ENCODE measurements at places on chromosomes 5 and 9.
A peak's percentile ranks its signal among the peaks of the same experiment; 100 is the strongest.

DNA sequence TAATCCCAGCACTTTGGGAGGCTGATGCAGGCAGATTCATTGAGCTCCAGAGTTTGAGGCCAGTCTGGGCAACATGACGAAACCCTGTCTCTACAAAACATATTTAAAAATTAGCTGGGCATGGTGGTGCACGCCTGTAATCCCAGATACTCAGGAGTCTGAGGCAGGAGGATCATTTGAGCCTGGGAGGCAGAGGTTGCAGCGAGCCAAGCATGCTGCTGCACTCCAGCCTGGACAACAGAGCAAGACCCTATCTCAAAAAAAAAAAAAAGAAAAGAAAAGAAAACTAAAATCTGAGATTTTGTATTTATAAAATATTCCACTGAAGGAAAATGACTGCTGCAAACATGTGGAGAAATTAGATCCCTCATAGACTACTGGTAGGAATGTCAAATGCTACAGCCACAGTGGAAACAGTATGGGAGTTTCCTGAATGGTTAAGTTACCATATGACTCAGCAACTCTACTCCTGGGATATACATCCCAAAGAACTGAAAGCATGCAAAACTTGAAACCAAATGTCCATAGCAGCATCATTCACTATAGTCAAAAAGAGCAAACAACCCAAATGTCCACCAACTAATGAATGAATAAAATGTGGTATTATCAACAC is 106.1 kb downstream of the UBAP2 start:
- DNase-seq = no peak

DNA sequence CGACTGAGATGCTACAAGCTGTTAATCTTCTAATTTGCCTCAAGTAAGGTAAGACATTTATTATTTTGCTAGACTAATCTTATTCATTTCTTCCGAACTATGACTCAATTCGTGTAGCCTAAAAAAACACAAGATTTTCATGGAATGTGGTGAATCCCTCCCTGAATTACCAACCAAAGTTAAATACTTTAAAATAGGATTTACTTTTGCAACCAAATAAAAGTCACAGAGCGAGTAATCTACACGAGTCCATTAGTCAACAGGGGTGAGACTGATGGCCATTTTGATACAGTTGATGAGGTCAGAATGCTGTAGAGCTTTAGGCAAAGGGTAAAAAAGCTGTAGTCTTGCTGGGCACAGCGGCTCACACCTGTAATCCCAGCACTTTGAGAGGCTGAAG is 13.1 kb upstream of the BNC2 start:
- no peak for DNase-seq

DNA sequence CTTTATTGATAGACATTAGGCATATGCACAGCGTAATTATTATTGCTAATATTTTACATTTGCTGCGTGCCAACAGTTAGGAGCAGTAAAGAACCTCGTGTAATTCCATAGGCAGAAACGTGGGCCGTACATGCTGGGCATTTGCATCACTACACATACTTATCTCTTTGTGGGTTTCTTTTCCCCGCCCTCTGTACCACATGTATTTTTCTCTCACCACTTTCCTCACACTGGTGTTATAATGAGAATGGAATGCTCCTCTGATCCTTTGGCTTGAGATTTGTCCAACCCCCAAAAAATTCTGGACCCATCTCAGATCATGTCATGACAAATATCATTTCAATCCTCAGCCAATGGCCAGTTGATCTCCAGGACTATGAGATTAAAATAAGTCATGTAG is 1952.6 kb upstream of the WWC1 start:
- no peak for DNase-seq

- no peak for DNase-seq
Observed at GRCh38 chr9:118367383-118367782, 663.2 kb downstream of the TLR4 start.

- no peak for DNase-seq
Observed at GRCh38 chr5:98999631-99000030, 70.8 kb upstream of the CHD1 start.

- no peak for DNase-seq
Observed at GRCh38 chr5:113217619-113218184, 217.1 kb downstream of the TSSK1B start.

GRCh38 chr9:31415164-31415563 is 969.3 kb upstream of the ACO1 start:
- DNase-seq = no peak

DNA sequence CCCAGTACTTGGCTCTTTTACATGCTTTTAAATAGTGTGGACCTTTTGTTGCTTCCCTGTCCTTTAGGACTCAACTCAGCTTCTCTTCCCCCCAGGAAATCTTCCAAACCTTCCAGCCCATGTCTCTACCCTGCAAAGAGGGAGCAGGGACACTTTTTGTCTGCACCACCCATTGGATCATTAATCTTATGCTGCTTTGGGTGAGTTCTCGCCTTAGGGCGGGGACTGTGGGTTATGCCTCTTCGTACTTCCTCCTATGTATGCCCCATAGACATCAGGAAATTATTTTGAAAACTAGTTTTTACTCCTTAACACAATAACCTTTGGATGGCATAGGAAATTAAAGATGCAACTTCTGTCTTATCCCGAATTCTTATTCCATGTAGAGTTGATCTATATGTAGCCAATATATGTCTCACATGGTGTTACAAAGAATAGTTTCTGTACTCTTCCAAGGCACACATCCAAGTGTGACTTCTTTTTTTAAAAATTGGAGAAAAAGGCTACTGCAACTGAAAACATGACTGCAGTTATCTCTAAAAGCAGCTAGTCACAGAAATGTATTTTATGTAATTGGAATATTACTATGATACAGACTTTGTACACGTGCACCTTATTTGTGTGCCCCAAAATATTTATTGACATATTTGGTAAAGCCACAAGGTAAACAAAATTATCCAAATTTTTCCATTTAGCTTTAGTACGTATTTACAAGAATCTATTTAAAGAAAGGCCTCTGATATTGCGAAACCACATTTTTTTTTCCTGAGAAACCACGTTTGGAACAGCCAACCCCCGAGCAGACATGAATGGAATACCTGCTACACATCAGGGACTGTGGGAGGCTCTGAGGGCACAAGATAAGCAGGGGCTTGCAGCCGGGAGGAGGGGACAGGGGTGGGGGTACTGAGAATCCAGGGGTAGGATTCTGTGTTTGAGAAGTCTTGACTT is 133.6 kb downstream of the WDR41 start:
- no peak for DNase-seq

DNA sequence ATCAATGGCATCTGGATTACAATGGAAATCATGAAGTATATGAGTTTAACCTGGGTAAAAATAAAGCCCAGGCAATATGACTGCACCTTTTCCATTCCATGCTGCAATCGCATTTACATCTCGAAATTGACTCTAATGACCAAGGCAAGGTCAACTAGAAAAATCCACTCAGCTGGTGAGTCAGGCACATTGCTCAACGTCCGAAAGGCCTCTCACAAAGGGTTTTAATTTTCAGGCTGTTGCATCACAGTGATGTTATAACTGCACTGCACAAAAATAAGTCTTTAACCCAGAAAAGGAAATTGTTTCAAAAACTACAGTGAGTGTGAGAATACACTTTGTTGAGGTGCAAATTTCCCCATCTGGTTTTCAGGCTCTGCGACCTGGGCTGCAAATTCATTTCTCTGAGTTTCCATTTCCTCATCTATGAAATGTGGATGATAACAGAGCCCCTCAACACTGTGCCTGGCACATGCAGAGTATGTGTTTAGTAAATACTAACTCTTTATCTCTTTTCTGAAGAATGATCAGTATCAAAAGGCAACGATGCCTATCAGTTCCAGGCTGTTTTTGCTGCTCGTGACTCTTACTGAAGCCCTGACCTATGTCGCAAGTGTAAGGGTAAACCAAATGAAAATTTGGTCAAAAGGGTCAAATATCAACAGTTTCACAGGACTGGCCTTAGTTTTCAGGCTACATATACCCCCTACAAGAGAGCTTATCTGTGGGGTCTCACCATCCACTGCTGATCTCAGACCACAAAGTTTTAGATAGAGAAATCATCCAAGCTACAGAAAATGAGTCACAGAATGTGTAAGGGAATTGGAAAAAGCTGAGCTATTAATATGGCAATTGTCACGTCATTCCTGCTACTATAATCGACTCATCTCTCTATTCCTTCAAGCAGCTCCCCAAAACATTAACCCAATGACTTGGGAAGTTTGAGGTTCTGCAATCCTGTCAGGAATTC is 4.1 kb downstream of the NFIL3 start:
- peak; percentile 11 for DNase-seq

DNA sequence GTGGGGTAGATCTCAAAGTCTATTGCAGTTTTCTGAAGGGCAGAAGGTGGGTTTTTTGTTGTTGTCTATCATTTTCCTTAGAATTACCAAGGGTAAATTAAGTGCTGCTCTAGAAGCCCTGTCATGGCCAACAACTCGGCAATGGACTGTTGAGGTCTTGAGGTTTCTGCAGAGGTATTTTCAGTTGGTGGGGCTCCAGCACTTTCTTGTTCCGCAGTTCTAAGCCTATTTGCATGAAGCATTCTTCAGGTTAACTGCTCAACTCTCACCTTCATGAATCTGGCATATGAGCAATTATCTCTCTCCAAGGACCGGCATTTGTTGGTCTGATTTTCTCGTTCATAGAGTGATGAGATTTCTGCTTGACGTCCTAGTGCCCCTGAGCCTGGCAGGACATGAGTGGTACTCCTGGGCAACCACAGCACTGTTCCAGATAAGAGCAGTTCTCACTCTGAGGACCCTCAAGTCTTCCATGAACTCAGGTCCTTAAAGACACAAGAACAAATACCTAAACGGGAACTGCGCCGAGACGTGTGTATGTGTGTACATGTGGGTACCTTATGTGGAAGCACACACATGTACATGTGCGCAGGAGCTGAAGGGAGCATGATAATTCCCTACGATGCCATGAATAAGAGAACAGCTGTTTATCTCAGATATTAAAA is 544.5 kb downstream of the CSNK1G3 start:
- DNase-seq = no peak

- no peak for DNase-seq
Observed at GRCh38 chr5:165459232-165459631, 1953.8 kb downstream of the MAT2B start.

DNA sequence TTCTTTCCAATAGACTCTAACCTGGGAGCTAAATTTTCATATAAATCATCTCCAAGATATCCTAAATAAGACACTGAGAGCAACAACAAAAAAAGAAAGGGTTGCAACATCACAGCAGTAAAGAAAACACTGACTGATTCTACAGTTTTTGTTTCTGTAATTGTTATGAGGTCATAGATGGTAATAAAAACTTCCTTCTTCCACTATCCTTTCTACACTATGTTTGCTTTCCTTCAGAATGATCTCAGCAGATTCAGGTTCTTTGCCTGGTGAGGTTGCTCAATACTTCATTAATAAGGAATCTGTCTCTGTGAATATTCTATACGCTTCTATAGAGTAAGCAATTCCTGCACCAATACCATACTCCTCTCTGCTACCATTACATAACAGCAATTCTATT is 835.6 kb upstream of the GRAMD2B start:
- no peak for DNase-seq

DNA sequence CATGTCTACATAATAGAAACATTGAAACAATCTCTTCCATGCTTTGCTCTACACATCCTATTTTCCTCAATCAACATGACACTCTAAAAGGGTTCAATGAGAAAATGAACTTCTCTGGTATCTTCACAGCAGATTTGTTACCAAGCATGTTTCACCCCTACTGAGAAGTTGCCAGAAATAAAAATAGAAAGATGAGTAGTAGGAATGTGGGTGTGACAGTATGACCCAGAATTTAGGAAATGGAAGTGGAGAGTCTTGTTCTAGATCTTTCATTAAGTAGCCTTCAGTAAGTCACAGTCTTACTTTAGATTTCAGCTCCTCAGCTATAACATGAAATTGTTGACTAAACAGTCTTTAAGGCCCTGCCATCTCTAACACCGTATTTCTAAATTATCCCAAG is 581.8 kb downstream of the EFNA5 start:
- no peak for DNase-seq

GRCh38 chr5:80216753-80217596 is 38.9 kb downstream of the SERINC5 start:
- DNase-seq = no peak

DNA sequence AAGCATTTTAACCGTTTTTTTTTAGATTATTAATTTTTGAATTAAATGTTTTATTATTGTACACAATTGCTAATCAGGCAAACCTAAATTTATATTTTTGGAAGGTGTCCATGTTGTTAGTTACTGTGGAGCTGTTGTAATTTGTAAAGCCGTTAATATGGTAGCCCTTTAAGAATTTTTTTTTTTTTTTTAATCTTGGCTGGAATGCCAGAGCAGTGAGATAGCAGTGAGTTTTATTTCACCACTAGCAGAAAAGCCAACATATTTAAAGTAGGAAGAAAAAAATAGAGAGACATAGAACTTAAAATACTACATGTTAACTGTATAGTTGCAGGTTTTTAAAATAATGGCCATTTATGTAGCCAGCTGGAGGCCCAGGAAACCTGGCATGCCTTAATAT is 35.3 kb upstream of the RNF20 start:
- no peak for DNase-seq

DNA sequence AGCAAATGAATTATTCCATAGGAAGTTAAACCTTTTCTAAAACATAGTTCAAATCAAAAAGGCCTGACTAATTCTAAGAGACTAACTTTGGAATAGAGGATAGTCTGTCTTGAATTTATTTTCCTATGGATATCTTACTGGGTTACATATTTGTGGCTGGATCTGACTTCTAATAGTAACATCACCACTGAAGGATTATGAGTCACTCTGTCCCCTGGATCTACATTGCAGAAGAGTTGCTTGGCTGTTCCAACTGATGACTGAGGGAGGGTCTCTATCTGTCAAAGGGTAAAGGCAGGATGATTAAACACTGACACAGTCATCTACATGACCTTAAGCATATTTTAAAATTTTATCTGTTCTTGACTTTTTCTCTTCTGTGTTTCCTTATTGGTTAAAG is 119.6 kb upstream of the FST start:
- no peak for DNase-seq

DNA sequence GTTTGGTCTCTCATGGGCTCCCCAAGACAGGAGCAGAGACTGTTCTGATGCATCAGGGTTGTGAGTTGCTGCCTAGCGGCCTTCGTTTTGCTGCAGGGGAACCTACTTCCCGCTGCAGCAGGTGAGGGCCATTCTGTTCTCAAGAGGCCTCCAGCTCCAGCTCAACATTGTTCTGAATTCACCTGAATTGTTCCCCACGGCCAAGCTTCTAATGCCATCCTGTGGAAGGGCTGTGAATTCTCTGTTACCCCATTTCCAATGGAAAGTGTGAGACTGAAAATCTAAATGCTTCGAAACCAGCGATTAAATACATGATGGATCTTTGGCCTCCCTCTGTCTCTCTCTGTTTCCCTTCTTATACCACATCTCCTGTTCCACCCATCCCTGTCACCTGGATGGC is 349.1 kb upstream of the DAP start:
- DNase-seq = no peak

DNA sequence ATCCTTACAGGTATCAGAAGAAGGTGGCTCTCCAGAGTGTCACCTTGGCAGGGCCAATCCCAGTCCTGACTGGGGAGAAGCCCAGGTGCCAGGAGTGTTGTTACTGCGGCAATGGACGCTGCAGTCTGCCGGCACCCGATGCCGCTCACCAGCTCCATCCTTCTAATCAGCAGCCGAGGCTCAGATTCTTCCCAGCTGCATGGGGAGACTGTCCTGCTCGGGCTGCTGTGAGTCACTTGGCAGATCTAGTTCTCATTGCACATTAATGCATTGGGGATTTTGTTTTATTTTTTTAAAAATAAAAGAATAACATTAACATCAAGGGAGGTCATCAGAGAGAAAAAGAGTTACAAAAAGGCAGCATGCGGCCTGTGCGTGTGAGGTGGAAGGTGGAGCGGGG is 115.8 kb downstream of the MTX3 start:
- DNase-seq = no peak
